Thoracic aorta (tissue), 2 donors: ENCODE measurements at places on chromosomes 16 and 17.

DNA sequence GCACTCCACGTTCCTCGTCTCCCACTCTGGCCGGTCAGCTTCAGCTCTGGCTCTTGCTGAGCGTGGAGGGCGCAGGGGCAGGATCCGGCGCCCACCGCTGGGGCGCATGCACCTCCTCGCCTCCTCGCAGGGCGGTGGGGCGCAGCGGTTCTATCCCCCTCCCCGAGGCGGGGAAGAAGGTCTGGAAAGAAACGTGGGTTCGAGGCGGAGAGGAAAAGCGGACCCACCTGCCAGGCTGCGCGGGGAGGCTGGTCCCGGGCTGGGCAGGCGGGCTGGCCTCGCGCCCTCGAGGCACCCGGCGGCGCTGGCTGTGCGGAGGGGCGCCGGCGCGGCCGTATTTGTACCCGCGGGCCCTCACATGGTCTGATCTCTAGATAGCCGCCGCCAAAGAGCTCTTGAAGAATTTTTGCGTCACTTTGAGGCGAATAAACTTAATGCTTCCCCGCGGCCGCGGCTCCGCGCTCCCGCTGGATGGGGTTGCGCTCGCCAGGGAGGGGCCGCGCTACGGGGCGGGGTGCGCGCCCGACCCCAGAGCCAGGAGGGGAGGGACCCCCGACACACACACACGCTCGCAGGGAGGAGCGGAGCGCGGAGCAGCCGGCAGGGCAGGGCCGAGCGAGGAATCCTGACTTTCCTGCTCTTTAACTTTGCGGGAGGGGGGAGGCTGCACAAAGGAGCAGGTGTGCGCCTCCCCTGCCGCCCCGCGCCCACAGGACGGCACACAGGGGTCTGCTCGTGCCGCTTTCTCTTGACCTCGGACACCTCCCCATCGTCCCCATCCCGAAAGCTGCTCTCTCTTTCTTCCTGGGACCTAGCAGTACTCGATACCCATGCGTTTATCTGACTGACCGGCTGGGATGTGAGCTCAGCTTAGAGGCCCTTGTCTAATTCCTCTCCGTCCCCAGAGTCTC is at the start of gene SLC6A4:
SLC6A4 (minus strand) TSS at position 312 of the 911 bp plus-strand sequence. CDS start 13,739 bp downstream, outside the sequence.
- no peak for DNase-seq

- no peak for DNase-seq
Observed at GRCh38 chr17:62676952-62677596, 49.6 kb downstream of the MRC2 start.

DNA sequence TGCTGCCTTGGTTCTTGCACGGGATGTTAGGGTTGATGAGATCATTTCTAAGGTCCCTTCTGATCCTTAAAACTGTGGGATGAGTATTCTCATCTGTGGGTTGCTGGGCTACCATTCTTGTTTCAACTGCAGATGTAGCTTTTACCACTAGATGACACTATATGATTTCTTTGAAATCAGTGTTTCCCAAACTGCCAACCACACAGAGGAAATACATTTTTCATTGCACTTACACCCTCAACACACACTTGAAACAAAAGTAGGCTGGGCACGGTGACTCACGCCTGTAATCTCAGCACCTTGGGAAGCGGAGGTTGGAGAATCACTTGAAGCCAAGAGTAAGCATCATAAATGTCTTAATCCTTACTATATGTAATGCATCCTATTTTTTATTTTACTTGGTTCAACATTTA is 15.3 kb downstream of the LCMT1 start:
- DNase-seq, result no peak

DNA sequence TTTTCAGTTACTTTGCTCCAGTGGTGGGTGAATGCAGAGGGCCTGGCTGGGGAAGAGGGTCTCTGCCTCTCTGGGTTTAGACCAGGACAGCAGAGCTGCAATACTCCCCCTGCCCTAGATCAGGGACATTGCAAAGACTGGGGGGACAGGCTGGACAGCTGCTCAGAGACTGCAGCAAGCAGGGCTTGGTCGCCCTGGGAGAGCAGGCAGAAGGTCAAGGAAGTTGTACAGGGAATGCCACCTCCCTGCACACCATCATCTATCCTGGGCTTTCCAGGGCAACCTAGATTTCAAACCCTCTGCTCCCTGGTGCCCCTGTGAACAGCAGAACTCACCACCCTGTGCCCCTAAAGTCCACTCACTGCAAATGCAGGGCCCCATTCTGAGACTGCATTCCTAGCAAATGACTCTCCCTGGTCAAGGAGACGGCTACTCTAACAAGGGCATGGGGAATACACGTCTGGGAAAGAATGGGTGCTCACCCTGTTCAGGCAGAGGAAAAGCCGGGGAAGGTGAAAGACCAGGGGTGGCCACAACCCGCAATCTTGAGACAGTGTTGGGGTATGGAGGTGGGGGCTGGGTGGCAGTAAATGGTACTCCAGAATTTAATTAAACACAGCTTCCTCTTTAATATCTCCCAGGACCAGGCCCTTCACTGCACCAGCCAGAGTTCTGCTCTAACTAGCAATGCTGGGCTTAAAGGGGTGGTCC is 1.0 kb downstream of the KIFC3 start:
- no peak for DNase-seq

- DNase-seq, result no peak
Observed at GRCh38 chr16:3935921-3936320, 55.4 kb upstream of the CREBBP start.

GRCh38 chr17:40111221-40112128 is 10.3 kb upstream of the MSL1 start:
- peak; percentile 87 for DNase-seq

DNA sequence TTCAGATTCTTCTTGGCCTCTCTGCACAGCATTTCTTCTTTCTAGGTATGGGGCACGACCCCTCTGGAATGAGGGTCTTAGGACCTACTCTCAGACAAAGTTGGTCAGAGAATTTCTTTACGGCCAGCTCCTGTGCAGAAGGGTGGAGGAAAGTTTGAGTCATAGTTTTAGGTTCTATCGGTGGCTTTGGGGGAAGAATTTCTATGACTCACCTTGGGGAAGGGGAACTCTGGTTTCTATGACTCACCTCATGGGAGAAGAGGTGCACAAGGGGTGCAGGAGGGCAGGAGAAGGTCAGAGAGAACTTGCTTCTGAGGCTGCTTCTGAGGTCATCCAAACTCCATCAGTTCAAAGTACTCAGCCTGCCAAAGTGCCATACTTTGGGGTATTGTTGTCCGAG is 2.5 kb upstream of the ABCC12 start:
- DNase-seq, result no peak

- no peak for DNase-seq
Observed at GRCh38 chr17:1830288-1830687, 483 bp downstream of the RPA1 start.

DNA sequence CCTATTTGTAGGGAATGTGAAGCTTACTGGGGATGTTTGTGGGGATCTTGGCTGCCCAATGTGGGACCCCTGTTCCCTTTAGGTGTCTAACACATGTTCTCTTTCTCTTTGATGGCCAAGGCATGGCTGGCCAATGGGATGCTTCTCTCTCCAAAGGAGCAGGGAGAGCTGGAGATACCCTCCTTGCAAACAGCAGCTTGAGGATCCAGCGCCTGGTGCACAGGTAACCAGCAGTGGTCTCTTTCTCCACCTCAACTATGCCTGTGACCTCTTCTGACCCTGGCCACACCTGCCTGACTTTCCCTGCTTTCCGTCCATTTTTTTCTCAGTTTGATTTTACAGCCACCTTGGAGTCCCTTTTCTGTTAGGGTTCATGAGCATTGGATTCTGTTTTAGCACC is 16.8 kb upstream of the NKD1 start:
- no peak for DNase-seq

DNA sequence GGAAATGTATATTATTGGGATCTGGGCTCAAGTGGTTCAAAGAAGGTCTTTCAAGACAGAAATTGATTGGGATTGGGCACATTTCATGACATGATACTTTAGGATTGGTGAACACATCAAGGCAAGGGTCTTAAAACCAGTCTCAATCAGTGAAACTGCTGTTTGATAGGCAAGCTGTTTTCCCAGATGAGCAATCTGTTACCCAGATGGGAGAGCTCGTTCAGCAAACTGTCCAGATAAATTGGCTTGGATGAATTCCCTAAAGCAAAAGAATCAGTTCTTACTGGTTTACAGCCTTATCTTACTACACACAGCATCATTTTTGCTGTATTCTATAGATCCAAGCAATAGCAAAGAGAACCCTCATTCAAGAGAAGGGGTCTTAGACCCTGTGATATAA is 31.0 kb upstream of the CNEP1R1 start:
- DNase-seq, result no peak

DNA sequence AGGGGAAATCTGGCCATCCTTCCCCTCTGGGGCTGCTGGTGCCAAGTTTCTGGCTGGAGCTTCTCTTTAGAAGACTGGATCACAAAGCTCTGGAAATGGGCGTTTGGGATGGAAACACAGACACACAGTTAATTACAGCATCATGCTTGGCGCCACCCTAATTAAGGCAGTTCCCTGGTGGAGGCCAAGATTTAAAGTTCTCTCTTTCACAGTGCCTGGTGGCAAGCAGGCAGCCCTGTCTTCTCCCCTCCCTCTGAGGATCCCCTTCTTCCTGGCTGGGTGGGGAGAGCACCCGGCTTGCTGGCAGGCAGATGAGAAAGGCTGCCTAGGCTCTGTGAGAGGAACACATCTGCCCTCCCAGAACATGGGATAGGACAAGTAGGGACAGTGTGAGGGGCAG is 59.0 kb upstream of the NKD1 start:
- no peak for DNase-seq

DNA sequence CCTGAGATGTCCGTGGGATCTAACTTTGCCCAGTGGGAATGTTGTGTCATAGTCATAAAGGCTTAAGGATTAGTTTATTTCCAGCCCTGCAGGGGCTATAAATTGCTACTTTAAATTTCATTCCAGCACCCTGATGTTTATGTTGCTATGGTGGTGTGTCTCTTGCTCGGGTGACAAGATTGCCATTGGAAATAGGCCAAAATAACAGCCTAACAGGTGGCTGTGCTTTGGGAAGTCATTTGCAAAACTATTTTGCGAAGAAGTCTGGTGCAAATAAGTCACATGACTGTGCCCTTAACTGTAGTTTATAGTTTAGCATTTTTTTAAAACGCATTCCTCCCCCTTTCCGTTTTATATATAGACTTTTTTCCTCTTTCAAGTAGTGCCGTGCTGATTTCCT is 23.1 kb downstream of the PITPNC1 start:
- no peak for DNase-seq
